Kasumi-1 (cell line): ENCODE measurements at places on chromosomes 7 and 10.

DNA sequence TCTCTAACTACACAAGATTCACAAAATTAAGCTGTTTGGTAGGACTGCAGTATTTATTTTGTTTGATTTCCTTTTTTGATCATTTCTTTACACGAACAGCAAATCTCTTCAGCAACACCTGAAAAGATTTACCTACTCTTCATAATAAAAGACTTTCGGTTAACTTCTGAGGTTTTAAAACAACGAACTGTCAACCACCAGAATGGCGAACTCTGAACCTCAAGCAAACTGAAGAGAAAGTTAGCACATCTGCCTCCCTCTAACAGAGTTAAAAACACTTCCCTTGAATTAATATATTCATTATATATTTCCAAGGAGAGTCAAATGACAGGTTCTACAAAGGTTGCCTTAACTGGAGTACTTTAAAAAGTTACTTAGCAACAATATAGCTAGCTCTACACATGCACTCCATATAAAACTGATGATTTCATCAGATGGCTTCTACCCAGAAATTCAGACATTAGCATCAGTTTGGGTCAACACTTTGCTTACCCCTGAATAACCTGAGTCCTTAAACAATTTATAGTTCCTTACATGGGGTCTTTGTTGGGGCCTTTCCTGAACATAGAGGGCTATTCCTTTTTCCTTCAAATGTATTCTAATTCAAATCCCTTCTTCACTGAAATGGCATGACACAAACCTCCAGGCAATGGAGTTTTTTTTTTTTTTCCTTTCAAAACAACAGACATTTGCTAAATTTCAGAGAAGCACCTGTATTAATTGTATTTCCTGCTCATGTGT is 118.3 kb downstream of the SEM1 start:
- DNase-seq: no peak

GRCh38 chr10:52678611-52679010 is 94.0 kb downstream of the MBL2 start:
- DNase-seq: no peak

DNA sequence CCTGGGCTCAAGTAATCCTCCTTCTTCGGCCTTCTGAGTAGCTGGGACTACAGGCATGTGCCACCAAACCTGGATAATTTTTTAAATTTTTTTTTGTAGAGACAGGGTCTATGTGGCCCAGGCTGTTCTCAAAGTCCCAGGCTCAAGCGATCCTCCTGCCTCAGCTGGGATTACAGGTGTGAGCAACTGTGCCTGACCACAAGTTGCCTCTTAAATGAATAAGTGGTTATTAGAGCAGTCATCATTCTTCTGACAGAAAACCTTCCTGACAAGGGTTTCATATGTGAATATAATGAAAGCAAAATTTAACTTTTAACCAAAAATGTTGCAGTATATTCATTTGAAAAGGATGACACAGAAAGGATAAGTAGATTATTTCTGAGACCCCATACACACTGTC is 532.5 kb downstream of the GRM8 start:
- no peak for DNase-seq

DNA sequence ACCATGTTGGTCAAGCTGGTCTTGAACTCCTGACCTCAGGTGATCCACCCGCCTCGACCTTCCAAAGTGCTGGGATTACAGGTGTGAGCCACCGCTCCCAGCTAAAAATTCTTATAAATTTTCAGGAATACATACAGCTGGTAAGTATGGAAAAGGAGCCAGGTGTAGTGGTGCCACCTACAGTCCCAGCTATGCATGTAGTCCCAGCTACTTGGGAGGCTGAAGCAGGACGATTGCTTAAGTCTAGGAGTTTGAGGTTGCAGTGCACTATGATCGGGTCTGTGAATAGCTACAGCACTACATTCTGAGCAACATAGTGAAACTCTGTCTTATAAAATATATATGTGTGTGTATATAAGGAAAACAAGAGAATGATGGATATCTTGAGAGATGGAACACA is 19.0 kb downstream of the LDB1 start:
- DNase-seq: no peak

DNA sequence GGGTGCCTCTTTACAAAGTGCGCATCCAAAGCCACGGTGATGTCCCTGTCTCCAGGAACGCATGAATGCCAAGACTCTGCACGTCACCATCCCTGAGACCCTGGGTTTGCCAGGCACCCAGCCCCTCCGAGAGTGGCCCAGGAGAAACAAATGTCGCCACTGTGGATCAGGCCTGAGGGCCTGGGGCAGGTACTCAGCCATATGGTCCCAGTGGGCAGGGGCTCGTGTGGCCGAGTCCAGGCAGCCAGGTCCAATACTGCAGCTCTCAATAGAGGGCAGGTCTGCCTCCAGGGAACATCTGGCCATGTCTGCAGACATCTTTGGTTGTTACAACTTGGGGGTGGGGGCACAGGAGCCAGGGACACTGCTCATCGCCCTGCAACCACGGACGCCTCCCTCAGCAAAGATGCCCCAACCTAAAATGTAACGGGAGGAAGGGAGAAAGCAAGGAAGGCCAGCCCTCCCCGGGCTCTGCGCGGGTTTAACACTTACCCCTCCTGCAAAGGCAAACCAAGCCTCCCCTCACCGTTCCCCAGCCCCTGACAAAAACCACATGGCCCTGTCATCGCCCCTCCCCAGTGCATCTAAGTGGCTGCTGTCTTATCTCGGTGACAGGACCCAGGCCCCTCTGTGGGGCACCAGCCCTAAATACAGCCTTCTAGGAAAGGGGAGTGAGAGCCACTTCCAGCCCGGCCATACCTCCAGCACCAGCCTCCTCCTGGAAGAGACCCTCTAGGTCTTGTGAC is 10.3 kb upstream of the PAPOLB start:
- no peak for DNase-seq

DNA sequence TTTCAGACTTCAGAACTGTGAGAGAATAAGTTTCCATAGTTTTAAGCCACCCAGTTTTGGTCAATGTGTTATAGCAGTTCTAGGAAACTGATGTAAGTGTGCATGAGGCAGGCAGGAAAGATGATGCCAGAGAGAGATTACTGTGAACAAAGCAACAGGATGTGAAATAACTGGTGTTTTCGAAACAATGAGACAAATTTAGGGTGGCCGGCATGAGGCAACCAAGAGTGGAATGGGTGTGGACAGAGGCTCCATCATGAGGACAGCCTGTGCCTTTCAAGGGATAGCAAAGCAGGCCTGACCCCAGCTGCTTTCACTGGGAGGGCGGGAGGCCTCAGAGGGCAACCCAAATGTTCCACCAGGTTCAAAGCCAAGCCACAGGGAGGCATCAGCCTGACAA is 67.3 kb upstream of the UCN3 start:
- DNase-seq: peak; percentile 49

- no peak for DNase-seq
Measured at GRCh38 chr7:12949060-12949931, 261.9 kb downstream of the ARL4A start.

DNA sequence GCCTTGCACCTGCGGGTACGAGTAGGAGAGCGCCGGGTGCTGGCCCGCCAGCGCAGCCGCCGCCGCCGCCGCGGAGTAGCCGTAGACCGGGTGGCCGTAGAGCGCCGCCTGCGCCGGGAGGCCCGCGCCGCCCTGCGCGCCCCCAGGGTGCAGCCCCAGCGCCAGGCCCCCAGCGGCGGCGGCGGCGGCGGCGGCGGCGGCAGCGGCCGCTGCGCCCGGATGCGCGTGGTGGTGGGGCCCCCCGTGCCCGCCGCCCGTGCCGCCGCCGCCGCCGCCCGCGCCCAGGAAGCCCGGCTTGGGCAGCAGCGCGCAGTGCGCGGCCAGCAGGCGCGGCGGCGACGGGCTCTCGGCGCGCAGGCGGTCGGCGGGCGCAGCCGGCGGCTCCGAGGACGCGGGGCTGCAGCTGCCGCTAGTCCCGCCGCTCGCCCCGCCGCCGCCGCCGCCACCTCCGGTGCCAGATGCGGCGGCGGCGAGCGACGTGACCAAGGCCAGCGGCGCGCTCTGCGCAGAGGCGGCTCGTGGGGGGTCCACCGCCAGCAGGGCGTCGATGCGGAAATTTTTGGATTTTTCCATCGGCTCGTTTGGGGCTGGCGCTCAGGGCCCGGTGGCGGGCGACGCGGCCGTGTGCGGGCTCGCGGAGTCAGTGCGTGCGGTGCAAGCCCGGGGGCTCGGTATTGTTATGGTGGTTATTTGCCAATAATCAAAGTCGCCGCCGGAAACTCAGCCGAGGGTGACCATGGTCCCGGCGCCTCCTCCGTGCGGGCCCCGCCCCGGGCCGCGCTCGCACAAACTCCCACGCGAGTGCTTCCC is 480 bp downstream of the MNX1 start:
- DNase-seq: no peak

- peak; percentile 81 for DNase-seq
Measured at GRCh38 chr7:129069021-129069420, 14.1 kb upstream of the TNPO3 start.

DNA sequence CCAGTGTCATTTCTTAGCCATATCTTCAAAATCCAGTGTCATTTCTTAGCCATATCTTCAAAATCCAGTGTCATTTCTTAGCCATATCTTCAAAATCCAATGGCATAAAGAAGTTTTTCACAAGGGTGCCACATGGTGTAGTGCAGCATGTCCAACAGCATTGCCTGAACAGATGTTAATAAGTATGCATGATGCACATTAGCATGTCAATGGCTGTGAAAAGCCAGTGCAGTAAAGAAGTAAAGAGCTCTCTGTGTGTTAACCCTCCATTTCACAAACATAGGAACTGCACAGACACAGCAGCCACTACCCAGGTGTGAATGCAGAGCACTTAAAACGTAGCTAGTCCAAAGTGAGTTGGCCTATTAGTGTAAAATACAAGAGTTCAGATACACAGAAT is 89.8 kb downstream of the GNAI1 start:
- DNase-seq: no peak

DNA sequence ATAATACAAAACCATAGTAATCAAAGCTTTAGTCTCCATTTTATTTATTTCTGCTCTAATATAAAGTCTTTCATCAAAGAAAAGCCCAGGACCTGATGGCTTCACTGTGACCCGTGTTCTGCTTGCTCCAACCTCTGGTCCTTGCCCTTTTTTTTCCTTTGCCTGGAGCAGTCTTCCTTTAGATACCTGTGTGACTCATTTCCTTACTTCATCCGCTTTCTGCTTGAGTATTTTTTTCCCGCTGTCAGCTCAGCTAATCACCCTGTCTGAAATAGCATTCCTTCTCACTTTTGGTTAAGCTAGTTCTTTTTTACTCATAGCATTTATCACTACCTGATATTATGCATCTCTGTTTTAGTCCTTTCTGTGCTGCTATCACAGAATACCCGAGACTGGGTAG is 194.8 kb downstream of the ABCA13 start:
- DNase-seq: no peak

GRCh38 chr7:20343941-20344340 is 13.2 kb downstream of the ITGB8 start:
- DNase-seq: no peak

- DNase-seq: no peak
Measured at GRCh38 chr7:745431-746154, 18.5 kb upstream of the PRKAR1B start.

GRCh38 chr10:48477141-48477540 is 127.7 kb downstream of the ARHGAP22 start:
- no peak for DNase-seq

- DNase-seq: no peak
Measured at GRCh38 chr7:90595342-90595800, 750 bp upstream of the CDK14 start.

- DNase-seq: no peak
Measured at GRCh38 chr7:495326-495725, 24.3 kb downstream of the PDGFA start.

- no peak for DNase-seq
Measured at GRCh38 chr10:119494236-119495020, 48.1 kb downstream of the RGS10 start.

GRCh38 chr10:119303886-119304285 is 96.5 kb downstream of the GRK5 start:
- no peak for DNase-seq

- peak; percentile 66 for DNase-seq
Measured at GRCh38 chr10:67225226-67225625, 299.4 kb downstream of the LRRTM3 start.

- DNase-seq: no peak
Measured at GRCh38 chr7:146285418-146285817, 168.8 kb downstream of the CNTNAP2 start.

GRCh38 chr7:11648101-11648500 is 183.9 kb downstream of the THSD7A start:
- no peak for DNase-seq
